GM23338 (cell line): ENCODE measurements at places on chromosomes 4 and X. TPM values are rescaled to one million over a fixed set of nuclear protein-coding genes. Genes with fewer than 3 reads are reported as not detected.

DNA sequence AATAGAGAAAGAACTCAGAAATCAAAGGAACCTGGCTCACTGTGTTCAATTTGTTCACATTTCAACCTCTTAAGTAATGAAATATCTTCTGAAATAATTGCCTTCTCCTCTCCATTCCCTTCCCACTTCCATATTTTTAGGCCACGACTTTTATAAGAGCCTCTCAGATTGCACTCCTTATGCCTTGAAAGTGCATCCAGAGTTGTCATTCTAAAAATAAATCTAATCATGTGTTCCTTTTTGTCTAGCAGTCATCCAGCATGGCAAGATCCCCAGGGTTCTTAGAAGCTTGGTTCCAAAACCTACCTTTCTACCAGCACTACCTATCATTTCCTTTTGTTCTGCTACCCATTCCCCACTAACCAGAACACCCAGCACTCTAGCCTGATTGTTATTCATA is 42.4 kb upstream of the RPA4 start:
- no peaks in the 10 kb centered on the region for H3K27me3 ChIP-seq
- no peak for DNase-seq
- no peaks in the 10 kb centered on the region for H3K36me3 ChIP-seq
- H3K4me3 ChIP-seq = no peak overlapping the region
- peak overlapping the region; percentile 91; the same call in 1 of the 2 replicates for H3K27ac ChIP-seq

GRCh38 chr4:3756343-3757059 is 9.7 kb upstream of the ADRA2C start:
- no peaks in the 10 kb centered on the region for H3K27me3 ChIP-seq
- peaks cover 6% of the 10 kb centered on the region; the same call in 1 of the 2 replicates for H3K4me1 ChIP-seq
- no peak overlapping the region for H3K4me3 ChIP-seq
- DNase-seq = peak; percentile 75
- H3K27ac ChIP-seq = no peak overlapping the region

- H3K27ac ChIP-seq = no peak overlapping the region
- peaks cover 6% of the 10 kb centered on the region; the same call in 1 of the 2 replicates for H3K4me1 ChIP-seq
- H3K36me3 ChIP-seq = no peaks in the 10 kb centered on the region
- no peak for DNase-seq
- H3K4me3 ChIP-seq = no peak overlapping the region
These were observed 1657.4 kb upstream of the IGFBP7 start for GRCh38 chr4:58767598-58767997.

- no peaks in the 10 kb centered on the region for H3K27me3 ChIP-seq
- DNase-seq = no peak
- no peaks in the 10 kb centered on the region for H3K36me3 ChIP-seq
- no peak overlapping the region for H3K4me3 ChIP-seq
These were observed 17.0 kb downstream of the OTUD6A start for GRCh38 chrX:70079297-70079696.

Gene TMEM271
- total RNA-seq = 0.62 TPM in 1 of 2 replicates, not detected in the other
